ENCODE measurements at places on chromosomes 4 and X.

GRCh38 chr4:100796332-100796731 is 278.5 kb upstream of the EMCN start:
- DNase-seq: no peak

GRCh38 chr4:72714482-72715279 is 145.7 kb upstream of the ADAMTS3 start:
- DNase-seq: no peak

GRCh38 chr4:139210486-139210885 is 33.5 kb upstream of the ELF2 start:
- DNase-seq: no peak

DNA sequence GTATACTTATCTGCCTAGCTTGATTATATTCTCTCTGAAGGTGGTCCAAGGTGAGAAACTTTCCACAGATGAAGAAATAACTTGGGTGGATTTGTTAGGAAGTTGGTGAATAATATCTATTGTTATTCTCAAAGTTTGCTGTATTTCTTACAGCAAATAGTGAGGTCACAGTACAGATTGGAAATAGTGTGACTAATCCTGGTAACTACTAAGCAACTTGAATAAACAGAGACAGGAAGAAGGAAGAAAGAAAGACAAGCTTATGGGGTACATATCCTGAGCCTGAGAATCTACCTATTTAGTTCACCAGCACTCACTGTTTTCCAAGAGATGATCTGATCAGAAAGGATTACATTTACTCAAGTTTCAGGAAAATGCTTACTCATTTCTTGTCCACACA is 1416.1 kb downstream of the RPA4 start:
- DNase-seq: no peak

- DNase-seq: no peak
Observed at GRCh38 chrX:38438321-38438720, 85.9 kb downstream of the OTC start.

- no peak for DNase-seq
Observed at GRCh38 chr4:184289179-184289535, 71.5 kb upstream of the ENPP6 start.

GRCh38 chr4:76339364-76339763 is 32.8 kb downstream of the STBD1 start:
- no peak for DNase-seq

DNA sequence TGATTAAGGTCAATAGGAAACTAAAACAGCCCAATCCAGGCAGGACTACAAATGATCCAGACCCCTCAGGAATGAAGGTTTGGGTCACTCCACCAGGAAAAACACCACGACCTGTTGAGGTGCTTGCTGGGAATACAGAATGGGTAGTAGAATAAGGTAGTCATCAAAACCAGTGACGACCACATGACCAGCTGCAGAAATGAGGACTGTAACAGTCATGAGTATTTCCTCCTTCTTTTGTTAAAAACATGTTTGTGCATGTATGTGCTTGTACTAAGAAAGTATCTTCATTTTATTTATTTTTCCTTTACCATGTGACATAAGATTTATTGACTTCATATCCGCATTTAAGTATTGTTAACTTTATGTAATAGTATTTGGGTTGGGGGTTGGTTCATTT is 603.5 kb upstream of the NR3C2 start:
- DNase-seq: no peak

DNA sequence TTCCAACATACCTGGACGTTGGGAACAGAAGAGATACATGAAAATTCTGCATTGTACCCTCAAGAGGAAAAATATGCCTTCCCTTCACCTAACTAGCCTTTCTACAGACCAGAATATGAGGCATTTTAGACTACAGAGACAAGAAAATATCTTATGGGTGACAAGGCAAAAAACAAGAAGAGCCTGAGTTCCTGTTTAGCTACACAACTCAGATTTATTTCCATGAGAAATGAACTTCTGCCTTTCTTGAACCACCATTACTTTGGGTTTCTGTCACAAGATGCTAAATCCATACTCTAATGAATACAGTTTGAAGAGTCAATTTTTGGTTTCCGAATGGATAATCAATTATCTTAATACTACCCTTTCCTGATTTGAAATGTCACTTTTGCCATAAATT is 18.7 kb downstream of the RCHY1 start:
- no peak for DNase-seq

DNA sequence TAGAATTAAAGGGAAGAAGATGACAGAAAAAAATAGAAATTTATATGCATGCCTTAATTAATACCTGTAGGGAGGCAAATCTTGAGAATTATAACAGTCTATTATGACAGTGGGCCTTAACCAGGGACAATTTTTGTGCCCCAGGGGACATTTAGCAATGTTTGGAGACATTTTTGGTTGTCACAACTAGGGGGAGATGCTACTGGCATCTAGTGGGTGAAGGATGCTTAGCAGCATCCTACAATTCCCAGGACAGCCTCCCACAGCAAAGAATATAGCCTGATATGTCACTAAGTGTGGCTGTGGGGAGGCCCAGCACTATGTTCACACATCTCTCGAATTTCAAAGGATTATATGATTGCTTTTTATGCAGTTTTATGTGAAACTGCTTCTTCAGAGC is 10.5 kb downstream of the GPR82 start:
- no peak for DNase-seq

GRCh38 chr4:70954032-70954431 is 39.4 kb upstream of the DCK start:
- DNase-seq: no peak

- DNase-seq: no peak
Observed at GRCh38 chrX:63424063-63424462, 72.9 kb upstream of the SPIN4 start.

DNA sequence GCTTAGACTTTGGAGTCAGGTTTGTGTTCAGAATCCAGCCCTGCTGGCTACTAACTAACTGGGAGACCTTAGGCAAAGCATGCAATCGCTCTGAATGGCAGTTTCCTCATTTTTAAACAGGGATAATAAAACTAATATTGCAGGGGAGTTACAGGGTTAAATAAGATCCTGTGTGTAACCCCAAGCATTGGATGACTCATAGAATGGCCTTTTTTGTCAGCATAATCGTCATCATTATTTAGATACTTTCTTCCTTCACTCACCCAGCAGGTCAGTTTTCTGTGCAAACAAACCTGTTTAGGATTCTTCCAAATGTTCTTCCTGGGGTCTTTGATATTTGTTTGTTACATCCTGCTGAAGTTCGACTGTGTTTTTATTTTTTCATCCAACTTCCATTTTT is 208.2 kb downstream of the EVC2 start:
- DNase-seq: no peak

DNA sequence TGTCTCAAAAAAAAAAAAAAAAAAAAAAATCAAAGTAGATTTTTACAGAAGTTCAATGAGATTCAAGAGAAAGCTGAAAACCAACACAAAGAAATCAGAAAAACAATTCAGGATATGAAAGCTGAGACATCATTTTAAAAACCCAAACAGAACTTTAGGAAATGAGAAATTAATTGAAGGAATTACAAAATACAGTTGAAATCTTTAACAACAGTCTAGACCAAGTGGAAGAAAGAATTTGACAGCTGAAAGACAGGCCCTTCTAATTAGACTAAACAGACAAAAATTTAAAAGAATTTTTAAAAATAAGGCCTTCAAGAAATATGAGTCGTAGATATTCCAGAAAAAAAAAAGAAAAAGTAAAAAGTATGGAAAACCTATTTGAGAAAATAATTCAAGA is 33.9 kb upstream of the PLK4 start:
- DNase-seq: no peak

DNA sequence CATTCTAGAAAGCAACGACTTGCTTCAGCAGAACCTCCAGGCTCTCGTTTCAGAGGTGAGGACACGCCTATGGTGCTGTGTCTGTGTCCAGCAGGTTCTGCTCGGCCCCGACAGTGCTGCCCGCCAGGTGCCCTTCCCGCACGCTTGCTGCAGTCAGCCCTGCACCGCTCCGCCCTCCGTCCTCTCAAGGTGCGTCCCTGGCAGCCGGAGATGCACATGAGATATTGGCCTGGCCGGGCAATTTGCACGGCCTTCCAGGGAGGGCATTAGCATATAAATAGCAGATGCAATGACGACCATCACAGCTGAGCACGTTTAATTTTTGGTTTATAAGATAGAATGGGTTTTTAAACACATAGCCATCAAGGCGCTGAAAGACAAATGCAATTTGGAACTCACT is 14.4 kb downstream of the UVSSA start:
- no peak for DNase-seq

DNA sequence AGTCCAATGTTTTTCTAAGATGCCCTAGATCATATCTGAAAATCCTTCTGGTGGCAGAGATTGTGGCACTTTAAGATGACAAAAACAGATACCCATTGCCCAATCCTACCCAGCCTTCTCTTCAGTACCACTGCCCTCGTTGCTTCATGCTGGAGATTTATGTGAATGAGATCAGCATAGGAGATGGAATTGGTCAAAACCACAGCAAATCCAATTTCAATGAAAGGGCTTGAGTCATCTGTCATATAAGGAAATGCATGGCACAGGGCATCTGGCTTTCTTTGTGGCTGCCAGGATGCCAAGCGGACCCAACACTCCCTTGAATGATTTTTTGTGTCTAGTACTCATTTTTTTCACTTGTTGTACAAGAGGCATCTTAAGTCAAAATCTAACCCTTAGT is 16.8 kb downstream of the AFF2 start:
- DNase-seq: no peak

GRCh38 chr4:76708971-76709771 is 188.8 kb downstream of the SOWAHB start:
- DNase-seq: no peak

GRCh38 chrX:46865281-46865680 is 28.4 kb downstream of the RP2 start:
- DNase-seq: no peak

All from endothelial cell (in vitro differentiated cells).